ENCODE measurements at places on chromosomes 11 and 22. TPM values are rescaled to one million over a fixed set of nuclear protein-coding genes. Genes with fewer than 3 reads are reported as not detected.

Gene CD6
- total RNA-seq = not detected

Gene PANX2
- 19.5 TPM for total RNA-seq

Gene TSGA10IP
- not detected for total RNA-seq

GRCh38 chr11:122032317-122032716 lies 83.7 kb downstream of the BLID start:
- DNase-seq = no peak

DNA sequence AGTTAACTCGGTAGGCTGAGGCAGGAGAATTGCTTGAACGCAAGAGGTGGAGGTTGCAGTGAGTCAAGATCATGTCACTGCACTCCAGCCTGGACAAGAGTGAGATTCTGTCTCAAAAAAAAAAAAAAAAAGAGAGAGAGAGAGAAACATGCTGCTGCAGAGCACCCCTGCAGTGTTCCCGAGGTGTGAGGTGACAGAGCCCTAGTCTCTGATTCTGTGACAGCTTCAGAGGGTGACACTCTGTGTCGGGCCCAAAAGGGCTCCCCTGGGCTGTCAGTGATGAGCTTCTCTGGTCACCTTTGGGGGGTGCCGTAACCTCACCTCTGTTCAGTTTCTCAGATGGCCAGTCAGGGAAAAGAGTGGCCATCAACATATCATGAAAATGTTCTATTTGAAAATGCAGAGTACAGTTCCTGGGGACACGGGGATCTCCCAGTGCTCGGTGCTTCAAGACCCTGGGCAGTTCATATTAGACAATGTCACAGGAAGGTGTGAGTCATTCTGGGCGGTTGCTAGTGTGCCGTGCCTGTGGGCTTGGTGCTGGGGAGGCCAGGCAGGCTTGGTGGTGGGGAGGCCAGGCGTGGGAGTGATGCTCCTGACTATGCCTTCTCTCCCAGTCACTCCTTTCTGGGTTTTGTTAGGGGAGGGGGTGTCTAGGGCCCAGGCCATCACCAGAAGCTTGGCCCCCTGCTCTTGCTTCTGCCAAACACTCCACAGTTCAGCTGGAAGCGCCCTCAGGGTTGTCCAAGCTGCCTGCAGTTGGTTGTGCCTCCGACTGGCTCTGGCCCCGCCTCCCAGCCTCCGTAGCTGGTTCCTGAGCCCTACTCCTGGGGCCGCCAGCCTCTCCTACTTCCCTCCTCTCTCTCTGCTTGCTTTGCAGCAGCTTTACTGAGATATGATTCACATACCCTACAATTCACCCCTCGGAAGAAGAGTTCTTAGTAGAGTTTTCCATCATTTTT lies 52.5 kb upstream of the CLDN5 start:
- peak; percentile 68 for DNase-seq

DNA sequence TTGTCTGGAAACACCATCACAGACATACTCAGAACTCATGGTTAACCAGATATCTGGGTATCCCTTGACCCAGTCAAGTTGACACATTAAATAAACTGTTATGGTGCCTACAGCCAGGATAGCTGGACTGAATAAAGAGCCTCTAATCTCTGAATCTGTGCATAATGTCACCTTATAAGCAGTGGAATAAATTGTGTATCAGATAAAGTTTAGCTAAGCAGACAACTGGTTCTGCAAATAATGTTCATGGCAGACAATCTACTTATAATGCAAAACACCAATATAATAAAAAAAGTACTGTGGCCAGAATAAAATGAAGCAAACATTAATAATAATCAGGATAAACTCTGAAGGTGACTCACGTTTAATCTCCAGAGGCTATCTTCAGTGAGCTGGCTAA lies 628.5 kb upstream of the FAT3 start:
- no peak for DNase-seq

Data from Caki2 (cell line).